Activated CD4-positive, alpha-beta T cell treated with anti-CD3 and anti-CD28 coated beads, Interleukin-2, amount 50 U/mL, for 24 hours (primary cell): ENCODE measurements at places on chromosomes 2 and 18.
A peak's percentile ranks its signal among the peaks of the same experiment; 100 is the strongest.

- DNase-seq, result no peak
Observed at GRCh38 chr2:83595121-83595690, 863.9 kb downstream of the SUCLG1 start.

DNA sequence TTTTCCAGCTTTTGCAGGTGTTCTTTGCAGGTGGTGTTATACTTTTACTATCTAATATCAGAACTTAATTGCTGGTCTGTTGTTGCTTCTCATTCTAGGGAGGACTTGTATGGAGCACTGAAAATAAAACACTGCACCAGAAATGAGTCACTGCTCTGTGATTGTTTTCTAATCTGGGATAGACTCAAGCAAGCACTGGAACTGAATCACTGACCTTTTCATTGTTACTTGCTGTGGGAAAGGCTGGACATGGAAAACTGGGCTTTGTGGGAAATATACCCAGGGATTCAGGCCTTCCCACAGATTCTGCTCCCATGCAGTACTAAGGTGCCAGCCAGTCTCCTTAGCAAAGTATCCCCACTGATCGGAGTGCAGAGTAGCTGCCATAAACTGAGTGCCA, 470.0 kb upstream of the GCFC2 start:
- no peak for DNase-seq

DNA sequence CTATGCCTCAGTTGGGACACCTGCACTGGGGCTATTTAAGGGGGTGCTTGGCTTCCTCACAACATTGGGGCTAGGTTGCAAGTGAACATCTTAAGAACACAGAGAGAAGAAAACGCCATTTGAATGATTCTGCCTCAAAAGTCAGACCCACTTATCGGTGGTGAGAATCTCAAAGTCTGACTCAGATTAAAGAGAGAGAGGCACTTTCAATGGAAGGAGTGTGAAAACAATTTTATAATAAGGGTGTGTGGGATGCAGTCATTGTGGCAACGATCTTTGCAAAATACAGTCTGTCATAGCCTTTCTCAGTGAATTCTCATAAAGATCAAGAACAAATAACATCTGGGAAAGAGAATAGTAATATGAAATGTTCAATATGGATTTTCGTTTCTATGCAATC, 41.8 kb downstream of the CCDC102B start:
- no peak for DNase-seq

GRCh38 chr2:123853161-123853560, 171.9 kb upstream of the CNTNAP5 start:
- no peak for DNase-seq

GRCh38 chr2:156589381-156590079, 153.4 kb downstream of the GPD2 start:
- no peak for DNase-seq

- no peak for DNase-seq
Observed at GRCh38 chr2:222859786-222860612, 837 bp upstream of the ACSL3 start.

DNA sequence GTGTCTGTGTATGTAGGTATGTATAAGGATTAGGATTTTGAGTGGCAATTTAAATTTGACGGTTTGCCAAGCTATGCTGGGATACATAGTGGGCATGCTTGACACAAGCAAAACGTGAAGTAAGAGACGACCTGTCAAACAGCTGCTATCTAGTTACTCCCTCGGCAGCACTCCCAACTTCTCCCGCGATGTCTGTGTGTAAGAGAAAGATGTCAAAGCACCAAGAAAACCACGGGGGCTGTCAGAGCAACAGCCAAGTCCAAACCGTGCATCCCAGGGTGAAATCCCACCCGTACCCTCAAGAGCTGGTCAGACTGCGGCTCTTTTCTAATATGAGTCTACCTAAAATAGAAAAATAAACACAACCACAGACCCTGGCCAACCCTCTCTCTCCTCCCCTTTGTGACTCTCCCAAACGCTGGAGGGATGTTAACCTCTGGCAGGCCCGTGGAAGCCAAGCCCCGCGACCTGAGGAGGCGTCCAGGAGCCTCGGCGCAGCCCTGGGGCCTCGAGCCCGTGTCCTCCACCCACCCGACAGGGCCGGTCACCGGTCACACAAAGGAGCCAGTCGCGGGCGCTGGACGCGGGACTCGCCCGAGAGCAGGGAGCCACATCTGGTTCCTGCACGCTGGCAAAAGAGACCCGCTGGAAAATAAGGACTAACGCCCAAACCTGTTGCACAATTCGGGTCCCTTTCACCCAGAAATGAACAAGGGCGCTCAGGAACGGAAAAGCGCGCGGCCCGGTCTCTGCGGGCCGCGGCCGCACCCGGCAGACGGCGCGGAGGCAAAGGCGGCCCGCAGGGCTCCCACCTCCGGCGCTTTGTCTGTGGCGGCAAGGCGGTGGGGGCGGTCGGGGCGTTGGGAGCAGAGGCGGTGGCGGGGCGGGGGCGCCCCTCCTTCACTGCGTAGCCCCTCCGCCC, 925 bp downstream of the SESTD1 start:
- DNase-seq, result no peak

DNA sequence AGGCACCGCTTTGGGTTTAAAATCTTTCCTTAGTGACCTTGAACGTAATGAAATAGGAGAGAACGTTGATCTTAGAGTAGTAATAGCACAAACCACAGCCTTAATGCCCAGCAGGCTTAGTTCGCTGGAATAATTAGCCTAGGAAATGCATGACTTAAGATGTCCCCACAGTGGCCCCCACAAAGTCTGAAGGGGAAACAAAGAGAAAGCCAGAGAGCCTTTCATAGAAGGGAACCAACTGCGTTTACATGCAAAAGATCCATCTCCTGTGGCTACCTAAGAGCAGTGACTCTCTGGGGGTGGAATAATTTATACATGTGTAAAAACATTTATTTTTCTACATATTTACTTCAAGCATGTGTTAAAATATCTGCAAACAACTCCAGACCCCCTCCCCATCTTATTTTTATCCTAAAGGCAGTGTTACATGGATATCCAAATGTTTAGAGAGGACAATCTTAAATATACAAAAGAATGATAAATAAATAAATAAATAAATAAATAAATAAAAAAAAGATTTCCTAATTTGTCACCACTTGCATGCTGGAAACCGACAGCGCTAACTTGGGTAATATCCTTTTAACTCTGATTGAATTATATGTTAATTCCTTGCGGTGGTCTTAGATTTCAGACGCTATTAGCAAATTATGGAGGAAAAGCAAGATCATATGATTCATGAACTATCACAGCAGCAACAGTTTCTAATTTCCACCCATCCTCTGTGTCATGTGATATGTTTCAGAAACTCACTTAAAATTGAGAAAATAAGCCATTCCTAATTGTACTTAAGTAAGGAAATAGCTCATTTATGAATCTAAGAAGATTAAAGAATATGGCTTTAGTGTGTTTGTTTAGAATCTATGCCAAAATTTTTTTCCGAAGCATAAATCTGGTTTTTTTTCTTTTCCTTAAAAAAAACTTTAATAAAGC, 23.4 kb upstream of the CYP1B1 start:
- DNase-seq, result no peak

- no peak for DNase-seq
Observed at GRCh38 chr18:62566199-62566598, 43.4 kb downstream of the ZCCHC2 start.

DNA sequence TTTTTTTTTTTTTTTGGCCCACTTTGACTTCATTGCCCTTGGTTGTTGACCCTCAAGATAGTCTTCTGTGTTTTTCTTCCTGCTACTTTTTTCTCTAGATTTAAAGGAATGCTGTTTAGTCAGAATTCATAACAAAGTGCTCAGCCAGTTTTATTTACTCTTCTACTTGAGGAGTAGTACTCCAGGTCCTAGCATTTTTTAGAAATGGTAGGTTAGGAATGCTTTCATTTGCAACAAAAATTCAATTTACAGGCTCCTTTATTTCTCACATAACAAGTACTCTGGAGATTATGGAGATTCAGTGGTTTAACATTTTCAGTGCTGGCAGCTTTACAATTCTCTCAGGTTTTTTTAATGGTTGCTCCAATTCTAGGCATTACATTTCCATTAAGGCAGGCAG, 58.2 kb downstream of the KIAA1328 start:
- DNase-seq, result no peak

GRCh38 chr2:74003494-74004211, 18.9 kb downstream of the TET3 start:
- DNase-seq, result no peak

- DNase-seq, result no peak
Observed at GRCh38 chr2:104889291-104889959, 35.5 kb downstream of the POU3F3 start.

GRCh38 chr2:227848586-227848985, 22.8 kb upstream of the DAW1 start:
- DNase-seq, result no peak

GRCh38 chr2:209629597-209629996, 142.0 kb upstream of the UNC80 start:
- DNase-seq, result no peak

GRCh38 chr18:31398191-31398590, 21.6 kb downstream of the DSG4 start:
- DNase-seq, result no peak

- DNase-seq, result no peak
Observed at GRCh38 chr2:634636-635388, 42.4 kb downstream of the TMEM18 start.

GRCh38 chr2:224268441-224268840, 133.5 kb downstream of the FAM124B start:
- DNase-seq, result no peak

DNA sequence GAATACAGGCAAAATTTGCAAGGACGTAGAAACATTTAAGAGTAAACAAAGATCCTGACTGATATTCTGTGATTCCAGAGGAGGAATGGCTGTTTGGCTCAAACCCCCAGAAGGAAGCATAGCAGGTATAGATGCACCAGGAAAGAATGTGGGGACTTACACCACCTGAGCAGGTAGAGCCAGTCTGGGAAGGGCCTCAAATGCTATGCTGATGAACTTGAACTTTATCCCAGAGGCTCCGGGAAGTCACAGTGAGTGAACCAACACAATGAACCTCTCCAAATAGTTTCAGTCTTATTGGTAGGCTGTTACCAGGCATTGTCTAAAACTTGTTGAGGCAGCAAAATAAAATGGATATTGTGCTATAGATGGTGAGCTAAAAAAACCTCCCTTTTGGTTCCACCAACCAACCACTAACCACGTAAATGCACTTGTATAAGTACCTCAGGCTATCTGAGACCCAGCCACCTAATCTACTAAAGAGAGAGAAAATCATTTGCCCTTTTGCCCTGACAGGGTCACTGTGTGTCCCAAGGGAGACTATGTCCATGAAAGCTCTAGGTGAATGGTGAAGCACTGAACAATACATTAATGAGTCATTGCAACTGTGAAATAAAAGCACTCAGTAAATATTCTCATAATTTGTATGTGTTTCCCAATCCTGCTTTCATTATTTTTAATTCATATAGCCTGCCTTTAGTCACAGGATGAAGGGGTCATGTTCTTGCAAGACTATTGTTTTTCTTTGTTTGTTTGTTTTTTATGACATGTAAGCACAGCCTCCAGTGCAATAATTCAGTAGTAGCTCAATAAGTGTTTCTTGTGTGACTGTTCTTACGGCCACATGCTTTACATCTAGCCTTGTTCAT, 911.6 kb downstream of the EPHA4 start:
- DNase-seq, result no peak

DNA sequence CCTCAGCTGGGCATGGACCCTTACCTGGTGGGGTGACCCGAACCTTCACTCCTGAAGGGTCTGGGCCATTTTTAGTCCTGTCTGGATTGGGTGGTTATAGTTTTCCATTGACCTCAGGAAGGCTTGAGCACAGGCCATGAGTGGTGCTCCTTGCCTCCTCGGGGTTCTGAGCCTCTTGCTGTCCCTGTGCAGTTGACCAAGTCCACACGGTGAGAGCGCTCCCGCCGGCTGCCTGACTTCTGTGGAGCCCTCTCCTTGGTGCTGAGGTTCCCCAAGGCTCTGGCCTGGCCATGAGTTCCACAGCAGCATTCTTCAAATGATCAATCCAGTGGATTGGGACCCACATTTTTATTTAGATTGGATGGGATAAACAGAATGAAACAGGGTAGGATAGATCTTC, 159.5 kb downstream of the SEPTIN10 start:
- DNase-seq, result no peak

DNA sequence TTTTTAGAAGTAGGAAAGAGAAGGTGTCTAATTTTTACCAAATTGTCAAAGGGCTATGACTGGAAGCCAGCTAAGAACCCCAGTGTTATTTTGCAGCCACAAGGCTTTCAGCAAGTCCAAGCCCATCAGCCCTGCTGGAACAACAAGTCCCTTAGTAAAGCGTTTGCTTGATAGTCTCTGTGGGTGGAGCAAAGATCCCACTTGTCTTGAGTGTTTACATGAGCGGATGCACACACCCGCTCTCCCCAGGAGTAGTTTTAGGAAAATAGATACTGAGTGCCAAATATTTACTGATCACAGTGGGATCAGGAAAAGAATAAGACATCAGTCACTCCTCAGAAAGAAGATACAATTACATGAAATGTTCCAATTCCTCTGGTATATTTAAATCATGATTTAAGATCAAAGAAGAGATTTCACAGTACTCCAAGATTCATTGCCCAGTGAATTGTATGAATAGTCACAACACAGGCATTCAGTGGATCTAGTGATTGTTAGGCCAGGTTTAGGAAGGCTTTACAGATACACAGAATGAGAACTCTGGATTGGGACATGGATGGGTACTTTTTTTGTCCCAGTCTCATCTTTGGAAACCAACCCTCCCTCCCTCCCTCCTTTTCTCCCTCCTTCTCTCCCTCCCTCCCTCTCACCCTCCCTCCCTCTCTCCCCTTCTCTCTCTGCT, 514.9 kb downstream of the PTPRM start:
- no peak for DNase-seq

GRCh38 chr2:111908578-111908977, 10.2 kb downstream of the MERTK start:
- DNase-seq, result no peak

- DNase-seq, result peak; percentile 87
Observed at GRCh38 chr2:157327621-157328500, 2.2 kb upstream of the ERMN start.

GRCh38 chr2:173652767-173653431, 298.2 kb downstream of the CDCA7 start:
- DNase-seq, result no peak

DNA sequence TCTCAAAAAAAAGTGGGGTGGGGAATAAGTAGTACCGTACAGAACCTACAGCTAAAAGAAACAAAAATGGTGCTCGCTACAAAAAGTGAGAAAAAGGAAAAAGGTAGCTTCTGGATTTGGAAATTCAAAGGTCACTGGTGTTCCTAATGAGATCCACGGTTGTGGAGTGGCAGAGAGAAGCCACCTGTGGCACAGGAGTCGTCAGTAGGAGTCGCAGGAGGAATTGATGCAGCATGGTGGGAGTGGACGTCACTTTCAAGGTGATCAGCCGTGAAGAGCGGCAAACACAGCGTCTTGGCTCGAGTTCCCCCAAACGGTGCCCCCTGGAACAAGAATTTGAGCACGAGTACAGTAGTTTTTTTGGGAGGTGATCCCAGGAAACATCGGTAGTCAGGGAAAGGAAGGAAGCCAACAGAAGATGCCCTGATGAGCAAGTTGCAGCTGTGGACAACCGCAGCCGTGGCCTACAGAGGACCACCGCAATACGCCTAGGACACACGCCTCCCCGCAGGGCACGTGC, 1.4 kb upstream of the TTL start:
- peak; percentile 8 for DNase-seq

- DNase-seq, result no peak
Observed at GRCh38 chr2:111133603-111134002, 12.9 kb downstream of the BCL2L11 start.
